NCI-H524 treated with DMSO at 0.1 percent for 48 hours (cell line): ENCODE measurements at places on chromosomes 12 and 14.

GRCh38 chr14:77130386-77130785, 11.2 kb downstream of the ZDHHC22 start:
- DNase-seq = no peak

- no peak for DNase-seq
Measured at GRCh38 chr12:62785941-62786559, 148.9 kb downstream of the PPM1H start.

- DNase-seq = no peak
Measured at GRCh38 chr12:41683513-41684240, 461.0 kb downstream of the GXYLT1 start.

GRCh38 chr12:50120953-50121352, 8.9 kb downstream of the COX14 start:
- no peak for DNase-seq

- no peak for DNase-seq
Measured at GRCh38 chr12:132117558-132117875, 26.6 kb downstream of the DDX51 start.

DNA sequence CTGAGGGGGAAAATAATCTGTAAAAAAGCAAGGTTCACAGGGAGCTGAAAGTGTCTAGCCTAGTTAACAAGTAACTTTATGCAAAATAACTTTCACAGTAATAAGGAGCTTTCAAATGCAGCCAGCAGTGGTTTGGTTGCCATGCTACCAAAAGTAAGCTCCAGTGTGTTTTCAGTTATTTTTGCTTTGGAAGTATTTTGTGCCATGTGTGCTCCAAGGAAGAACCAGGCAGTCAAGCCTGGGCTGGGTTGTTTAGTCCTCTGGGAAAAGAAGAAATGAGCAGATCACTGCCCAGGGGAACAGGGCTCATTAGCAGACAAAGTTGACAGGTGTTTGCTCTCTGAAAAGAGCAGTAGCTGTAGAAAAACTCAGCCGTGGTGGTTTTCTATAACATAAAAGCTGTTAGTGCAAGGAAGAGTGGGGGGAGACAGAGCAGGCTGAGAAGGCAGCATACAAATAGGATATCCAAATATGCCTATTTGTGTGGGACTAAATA, 92.8 kb upstream of the TMTC2 start:
- DNase-seq = peak; percentile 12

GRCh38 chr12:97181571-97182265, 274.7 kb downstream of the NEDD1 start:
- DNase-seq = no peak

- DNase-seq = no peak
Measured at GRCh38 chr12:101018540-101018939, 191.5 kb downstream of the SLC5A8 start.
